ENCODE measurements at places on chromosomes 12 and 14.

GRCh38 chr12:49882851-49883464 is 20.7 kb downstream of the FAIM2 start:
- no peak for DNase-seq

- no peak for DNase-seq
Measured at GRCh38 chr14:75886636-75887348, 95.0 kb downstream of the TGFB3 start.

DNA sequence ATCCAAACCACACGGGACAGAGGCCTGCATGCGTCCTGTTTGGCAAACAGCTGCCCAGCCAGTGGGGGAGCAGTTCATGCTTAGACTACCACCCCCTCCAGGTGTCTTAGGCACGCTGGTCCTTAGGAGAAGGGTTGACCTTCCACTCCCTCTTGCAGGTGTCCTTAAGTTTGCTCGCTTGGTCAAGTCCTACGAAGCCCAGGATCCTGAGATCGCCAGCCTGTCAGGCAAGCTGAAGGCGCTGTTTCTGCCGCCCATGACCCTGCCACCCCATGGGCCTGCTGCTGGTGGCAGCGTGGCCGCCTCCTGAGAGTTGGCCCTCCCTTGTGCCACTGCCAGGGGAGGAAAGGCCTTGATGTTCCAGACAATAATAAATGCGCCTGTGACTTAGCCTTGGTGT is 1.8 kb downstream of the C12orf57 start:
- DNase-seq = no peak

DNA sequence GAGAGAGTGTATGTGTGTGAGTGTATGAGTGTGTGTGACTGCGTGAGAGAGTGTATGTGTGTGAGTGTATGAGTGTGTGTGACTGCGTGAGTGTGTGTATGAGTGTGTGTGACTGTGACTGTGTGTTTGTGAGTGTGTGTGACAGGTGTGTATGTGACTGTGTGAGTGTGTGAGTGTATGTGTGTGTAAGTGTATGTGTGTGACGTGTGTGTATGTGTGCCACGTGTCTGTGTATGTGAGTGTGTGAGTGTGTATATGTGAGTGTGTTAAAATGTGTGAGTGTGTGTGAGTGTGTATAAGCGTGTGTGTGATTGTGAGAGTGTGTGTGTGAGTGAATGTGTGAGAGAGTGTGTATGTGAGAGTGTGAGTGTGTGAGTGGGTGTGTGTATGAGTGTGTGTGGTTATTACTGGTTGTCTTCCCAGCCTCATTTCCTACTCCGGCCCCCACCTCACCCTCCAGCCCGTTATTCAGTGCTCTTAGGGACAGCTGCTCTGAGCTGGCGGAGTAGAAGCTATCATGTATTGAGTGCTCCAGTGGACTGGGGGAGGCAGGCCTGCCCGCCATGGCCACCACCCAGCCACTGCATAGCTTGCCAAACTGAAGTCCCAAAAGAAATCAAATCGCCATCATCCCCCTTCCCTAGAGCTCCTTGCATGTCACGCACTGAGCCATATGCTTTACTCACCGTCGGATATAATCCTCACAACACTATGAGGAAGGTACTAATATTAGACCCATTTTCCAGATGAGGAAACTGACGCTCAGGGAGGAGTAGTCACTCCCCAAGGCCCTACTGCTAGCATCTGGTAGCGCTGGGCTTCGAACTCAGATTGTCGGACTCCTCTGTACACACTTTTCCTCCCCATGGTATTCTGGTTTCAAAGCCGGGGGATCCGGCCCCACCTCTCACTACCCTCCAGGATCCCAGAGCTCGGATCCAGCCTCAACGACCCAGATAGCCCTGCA is 10.3 kb upstream of the MYL2 start:
- DNase-seq = no peak

DNA sequence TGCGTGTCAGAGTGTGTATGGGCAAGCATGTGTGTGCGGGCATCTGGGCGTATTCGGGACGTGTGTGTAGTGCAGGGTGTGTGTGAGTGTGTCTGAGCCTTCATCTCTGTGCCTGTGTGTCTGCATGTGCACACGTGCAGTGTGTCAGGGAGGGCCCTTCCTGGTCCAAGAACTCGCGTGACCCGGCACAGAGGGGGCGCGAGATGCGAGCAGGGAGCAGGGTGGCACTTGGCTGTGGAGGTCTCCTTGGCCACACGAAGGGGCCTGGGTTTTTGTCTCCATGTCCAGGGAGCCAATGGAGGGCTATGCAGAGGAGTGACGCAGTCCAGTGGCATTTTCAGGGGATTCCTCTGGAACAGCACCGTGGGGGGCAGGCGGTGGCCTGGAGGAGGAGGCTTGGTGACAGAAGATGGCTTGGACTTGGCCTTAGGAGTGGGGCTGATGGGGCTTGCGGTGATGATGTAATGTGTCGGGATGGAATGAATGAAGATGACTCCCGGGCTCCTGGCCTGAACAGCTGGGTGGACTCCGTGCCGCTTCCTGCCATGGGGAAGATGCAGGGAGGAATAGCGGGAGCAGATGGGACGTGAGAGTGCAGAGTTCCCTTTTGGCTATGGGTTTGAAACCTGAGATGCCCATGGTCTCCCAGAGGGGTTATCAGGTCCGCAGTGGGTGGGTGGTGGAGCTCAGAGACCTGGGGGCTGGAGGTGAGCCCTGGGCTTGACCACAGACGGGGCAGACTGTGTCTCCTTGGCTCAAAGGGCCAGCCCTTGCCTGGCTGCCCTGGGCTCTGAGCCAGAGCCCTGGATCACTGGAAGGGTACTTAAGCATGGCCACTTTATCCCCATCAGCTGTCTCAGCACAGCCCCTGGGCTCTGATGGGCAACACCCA is 208.3 kb downstream of the PHETA1 start:
- no peak for DNase-seq
